ENCODE measurements at places on chromosomes 1 and 21.

- no peak for DNase-seq
Measured at GRCh38 chr21:46011267-46011967, 29.8 kb downstream of the COL6A1 start.

- no peak for DNase-seq
Measured at GRCh38 chr1:87902830-87903229, 574.1 kb downstream of the LMO4 start.

DNA sequence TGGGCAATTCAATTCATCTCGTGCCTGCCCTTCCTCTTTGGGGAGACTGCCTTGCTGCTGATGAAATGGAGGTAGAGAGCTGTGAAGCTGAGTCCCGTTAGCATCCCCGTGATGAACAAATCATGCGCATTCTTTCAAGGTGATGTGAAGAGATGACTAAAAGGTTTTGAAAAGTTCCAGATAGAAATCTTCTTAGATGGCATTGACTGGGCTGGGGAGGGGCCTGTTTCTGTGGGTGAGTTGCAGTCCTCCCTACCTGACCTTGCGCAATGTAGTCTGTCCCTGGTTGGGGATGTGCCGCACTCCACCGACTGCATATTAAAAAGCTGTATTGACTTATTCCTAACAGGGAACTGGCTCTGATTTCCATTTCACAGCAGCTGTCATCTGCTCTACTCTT lies 49.6 kb downstream of the ST6GALNAC3 start:
- no peak for DNase-seq

DNA sequence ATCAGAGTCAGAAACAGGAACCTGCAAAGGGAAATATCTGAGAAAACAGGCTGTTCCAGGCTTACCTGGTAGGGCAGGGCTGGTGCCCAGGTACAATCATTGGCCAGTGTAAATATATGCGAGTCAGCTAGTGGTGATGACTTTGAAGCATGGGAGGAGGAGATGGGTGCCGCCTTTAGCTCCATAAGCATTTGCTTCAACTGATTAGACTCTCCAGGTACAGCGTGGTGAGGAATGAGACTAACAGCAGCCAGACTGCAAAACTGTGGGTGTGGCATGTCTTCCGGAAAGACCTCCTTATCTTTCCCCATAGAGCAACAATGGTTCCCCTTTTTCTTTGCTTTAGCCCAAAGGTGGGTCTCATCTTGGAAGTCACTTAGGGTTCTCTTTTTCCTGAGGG lies 137.2 kb downstream of the LRIG2 start:
- no peak for DNase-seq

DNA sequence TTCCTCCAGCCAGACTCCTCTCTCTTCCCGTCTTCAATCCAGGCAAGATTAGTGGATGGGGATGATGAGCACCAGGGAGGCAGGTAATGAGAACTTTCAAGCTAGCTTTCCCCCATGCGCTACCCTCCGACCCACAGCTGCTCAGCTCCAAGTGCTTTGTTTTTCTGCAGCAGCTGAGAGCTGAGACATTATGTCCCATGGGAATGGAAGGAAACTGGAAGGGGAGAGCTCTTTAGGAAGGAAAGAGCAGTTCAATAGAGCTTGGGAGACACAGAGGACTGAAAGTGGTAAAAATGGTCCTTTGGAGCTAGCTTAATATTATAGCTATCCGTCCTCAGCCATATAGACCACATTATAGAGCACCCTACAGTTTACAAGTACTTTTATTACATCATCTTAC lies 39.8 kb downstream of the RAB3B start:
- no peak for DNase-seq

GRCh38 chr21:31180256-31181081 lies 142.2 kb upstream of the KRTAP19-8 start:
- no peak for DNase-seq

DNA sequence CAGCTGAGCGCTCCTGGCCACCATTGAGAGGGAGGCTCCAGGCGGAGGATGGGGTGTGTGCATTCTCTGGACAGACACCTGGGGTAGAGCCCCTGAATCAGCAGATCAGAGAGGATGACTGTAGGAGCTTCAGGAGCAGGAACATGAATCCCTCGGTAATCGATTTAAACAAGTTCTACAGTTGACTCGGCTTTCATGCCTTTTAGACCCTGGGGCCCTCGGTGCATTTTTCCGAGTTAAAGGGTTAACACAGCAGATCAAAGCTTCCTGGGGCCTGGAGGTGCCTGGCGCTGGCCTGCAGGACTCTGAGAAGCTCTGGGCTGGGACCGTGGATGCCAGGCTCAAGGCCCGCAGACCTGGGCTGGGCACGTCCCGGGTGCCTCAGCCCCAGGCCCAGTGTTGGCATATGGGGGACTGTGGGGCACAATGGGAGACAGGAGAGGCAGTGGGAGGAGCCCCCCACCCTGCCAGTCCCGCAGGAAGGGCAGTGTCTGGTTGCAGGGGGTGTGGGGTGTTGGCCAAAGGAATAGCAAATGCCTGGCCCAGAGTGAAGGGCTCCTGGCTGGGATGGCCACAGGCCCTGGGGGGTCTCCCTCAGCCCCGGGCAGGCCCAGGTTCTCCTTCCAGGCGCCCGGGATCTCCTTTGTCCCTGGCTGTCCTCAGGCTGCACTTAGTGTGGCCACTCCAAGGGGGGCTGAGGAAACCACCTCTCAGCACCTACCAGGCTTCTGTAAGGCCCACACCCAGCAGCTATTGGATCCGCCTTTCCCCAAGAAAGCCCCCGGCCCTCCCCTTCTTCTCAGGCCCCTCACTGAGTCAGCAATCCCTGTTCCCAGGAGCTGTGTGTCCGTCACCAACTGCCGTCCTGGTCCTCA lies 40.1 kb downstream of the SLX9 start:
- no peak for DNase-seq

DNA sequence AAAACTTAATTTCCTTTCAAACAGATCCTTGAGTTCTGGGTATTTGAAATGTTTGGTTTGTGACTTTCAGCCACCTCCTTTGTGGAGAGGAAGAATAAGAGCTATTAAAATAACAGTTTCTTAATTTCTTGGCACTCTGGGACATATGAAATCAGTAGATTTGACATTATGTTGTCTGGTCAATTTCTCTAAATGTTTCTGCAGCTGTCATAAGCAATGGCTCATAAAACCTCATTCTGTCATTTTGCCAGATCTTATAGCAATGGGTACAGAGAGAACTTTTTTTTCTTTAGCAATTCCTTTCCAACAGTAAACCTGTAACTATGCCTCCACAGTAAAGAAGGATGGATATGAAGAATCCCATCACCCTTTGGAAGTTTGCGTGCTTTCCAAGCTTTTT lies 52.6 kb downstream of the LAMC1 start:
- DNase-seq, result no peak

- peak; percentile 40 for DNase-seq
Measured at GRCh38 chr1:39258146-39258924, 53.8 kb downstream of the MACF1 start.

DNA sequence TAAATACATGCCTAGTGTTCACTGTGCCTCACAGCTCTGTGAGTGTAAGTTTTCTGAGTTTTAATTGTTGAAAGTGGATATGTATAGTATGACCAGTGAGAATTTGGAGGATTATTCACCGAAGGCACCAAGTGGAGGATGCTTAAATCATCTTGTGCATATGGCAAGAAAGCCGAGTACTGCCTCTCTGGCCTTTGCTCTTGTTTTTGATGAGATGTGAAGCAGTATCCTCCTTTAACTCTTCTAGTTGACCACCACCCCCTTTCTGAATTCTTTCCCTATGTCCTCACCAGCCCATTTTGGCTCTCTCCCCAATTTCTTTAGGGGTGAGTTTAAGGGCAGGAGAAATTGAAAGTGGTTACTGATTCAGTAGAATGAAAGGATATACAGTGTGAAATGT lies 130.4 kb downstream of the SYT2 start:
- DNase-seq, result no peak

DNA sequence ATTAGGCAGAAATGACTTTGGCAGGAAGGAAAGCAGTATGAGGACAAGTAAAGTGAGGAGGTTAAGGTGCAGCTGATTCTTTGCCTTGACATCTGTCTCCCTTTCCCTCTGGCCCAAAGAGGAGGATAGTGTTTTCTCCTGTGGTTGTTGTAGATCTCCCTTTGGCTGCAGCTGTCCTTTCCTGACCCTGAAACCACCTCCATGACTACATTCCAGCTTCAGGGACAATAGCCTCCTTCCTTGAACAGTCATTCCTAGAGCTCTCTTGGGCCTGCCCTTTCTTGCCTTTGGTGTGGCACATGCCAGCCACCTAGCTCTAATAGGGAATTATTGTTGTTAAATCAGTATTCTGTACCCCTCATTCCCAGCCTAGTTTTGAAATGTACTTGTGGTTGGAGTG lies 6.2 kb downstream of the ZMYM1 start:
- DNase-seq, result no peak

DNA sequence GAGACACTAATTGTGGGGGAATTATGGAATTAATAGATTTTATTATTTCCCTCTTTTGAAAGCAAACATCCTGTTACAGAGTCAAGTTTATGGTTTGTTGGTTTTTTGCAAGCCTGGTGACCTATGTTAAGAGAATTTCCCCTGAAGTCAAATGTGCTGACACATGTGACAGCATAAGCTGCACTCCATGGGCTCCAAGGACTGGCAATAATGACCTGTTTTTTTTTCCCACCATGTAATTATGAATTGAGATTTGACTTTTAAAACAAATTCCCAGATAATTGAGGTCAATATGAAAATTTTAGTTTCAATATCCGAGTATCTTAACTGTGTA lies 242.5 kb upstream of the SGIP1 start:
- no peak for DNase-seq

DNA sequence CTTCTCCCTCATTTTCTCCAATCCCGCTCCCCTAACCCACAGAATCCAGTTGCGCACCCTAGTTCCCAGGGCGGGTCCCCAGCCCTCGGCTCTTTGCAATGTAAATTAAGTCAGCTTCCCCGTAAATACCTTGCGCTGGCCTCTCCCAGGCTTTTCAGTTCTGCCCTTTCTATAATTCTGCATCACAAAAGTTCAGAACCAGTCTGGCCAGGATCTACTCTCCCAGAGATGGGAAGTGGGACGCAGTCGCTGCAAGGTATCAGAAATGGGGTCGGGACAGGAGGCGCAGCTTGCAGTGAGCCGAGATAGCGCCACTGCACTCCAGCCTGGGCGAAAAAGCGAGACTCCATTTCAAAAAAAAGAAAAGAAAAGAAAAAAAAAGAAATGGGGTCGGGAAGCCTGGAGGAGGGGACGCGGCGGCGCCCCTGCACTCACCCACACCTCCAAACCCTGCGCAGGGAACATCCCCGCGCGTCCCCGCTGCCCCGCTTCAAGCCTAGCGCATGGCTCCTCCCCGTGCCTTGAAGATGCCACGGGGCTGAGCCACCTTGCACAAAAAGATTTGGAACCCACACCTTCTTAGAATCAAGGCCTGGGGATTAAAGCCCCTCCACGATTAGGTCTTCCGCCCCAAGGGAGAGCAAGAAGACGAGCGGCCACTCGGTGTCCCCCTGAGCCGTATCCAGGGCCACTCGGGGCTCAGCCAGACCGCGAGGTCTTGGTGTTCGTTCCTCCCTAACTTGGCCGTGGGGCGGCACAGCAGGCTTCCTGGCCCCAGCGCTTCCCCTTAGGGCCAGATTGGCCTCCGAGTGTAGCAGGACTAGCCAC lies 27.2 kb upstream of the ITLN2 start:
- no peak for DNase-seq

DNA sequence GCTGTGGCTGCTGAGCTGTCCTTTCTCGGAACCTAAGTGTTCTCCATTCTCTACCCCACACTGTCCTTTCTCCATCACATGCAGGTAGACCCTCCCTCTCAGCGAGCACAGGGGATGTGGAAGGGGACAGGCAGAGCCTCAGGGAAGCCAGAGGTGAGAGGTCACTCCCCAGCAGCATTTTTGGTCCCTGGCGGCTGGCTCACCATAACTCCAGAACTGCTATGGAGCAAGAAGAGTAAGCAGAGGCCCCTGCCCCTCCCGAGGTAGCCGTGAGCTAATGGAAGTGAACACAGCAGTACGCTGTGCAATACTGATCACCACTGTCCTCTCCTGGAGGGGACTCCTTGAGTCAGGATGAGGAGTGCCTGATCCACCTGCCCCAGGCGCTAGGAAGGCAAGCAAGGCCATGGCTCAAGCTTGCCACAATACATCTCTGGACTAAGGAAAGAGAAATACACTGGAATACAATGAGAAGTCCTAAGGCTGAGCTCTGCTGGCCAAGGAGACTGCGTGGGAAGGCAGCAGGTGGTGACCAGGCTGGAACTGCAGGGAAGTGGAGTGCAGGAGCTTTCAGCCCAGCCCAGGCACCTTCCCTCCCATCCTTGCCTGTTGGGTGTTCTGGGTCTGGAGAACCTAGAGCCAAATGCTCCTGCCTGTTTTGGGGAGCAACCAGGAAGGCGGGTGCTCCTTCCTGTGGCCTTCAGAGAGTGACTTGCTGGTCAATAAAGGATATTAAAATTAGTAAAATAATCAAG lies 96.2 kb downstream of the LAMC2 start:
- no peak for DNase-seq

GRCh38 chr1:72837781-72838180 lies 555.4 kb upstream of the NEGR1 start:
- no peak for DNase-seq

DNA sequence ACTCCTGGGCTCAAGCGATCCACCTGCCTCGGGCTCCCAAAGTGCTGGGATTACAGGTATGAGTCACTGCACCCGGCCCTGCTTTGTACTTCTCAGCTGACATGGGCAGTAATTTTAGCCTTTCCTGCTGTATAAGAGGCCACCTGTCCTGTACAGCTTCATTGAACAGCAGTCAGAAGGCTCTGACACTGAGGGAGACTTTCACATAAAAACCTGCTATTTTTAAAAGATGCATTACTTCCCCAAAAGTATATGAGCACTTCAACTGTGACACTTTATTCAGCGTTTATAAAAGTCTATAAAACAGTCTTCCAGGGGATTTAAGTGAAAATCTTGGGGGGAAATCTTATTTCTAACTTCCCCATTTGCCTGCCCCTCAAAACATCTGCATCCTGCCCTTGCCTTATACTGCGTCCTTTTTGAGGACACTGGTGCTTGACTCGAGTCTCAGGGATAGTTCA lies 17.6 kb downstream of the RNU5D-1 start:
- DNase-seq, result no peak

- DNase-seq, result no peak
Measured at GRCh38 chr1:50427818-50428779, 4.9 kb upstream of the DMRTA2 start.

GRCh38 chr1:40662151-40662550 lies 3.3 kb downstream of the RIMS3 start:
- DNase-seq, result no peak

- peak; percentile 61 for DNase-seq
Measured at GRCh38 chr1:89820422-89821321, at the start of gene LRRC8D. TSS of gene LRRC8D (plus strand) at chr1:89821032. CDS start at chr1:89933069, 112,037 bp downstream.

- no peak for DNase-seq
Measured at GRCh38 chr1:151728151-151729054, 7.1 kb downstream of the RIIAD1 start.

DNA sequence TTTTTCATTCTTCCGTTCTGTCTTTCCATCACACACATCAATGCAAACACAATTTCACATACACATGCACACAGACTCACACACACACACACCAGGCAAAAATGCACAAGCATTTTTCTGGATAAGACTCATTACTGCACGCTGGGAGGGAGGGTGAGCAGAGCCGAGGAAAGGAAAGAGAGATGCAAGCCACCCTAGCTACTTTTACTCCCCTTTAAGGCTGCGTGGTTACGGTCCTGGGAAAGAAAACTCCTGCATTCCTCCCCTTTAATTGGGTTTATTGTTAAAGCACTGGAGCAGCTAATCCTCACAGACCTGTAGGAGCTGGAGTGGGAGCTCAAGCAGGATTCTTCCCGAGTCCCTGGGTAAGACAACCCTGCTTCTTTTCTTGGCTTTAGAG lies at the start of gene CAMK1G:
Gene CAMK1G, plus strand, starts transcription at position 307 of the 400 bp plus-strand sequence. CDS start 11,270 bp downstream, outside the sequence.
- DNase-seq, result no peak

Measured in stimulated activated naive CD4-positive, alpha-beta T cell treated with Interleukin-2 at 50 U/mL for 16 hours (primary cell).